IMR-90 (cell line): ENCODE measurements at places on chromosomes 7 and 10. TPM values are rescaled to one million over a fixed set of nuclear protein-coding genes. Genes with fewer than 3 reads are reported as not detected.

The ADAMTS14 gene
- total RNA-seq: under 0.01 TPM in 2 replicates

The PRXL2A gene
- total RNA-seq: 0.90 and 1.1 TPM in 2 replicates

The GSTO2 gene
- 1.9 and 2.3 TPM in 2 replicates for total RNA-seq

The HMX3 gene
- not detected in 2 replicates for total RNA-seq

The TRIM73 gene
- 0.18 and 0.28 TPM in 2 replicates for total RNA-seq

The BMPER gene
- total RNA-seq: 7.5 and 7.9 TPM in 2 replicates

The NFKB2 gene
- 16.1 TPM in 2 replicates for total RNA-seq

The ENKUR gene
- under 0.01 TPM in 1 of 2 replicates, not detected in the other for total RNA-seq

The PEX1 gene
- 12.7 and 13.9 TPM in 2 replicates for total RNA-seq
